ENCODE measurements at places on chromosomes 16 and 17.

DNA sequence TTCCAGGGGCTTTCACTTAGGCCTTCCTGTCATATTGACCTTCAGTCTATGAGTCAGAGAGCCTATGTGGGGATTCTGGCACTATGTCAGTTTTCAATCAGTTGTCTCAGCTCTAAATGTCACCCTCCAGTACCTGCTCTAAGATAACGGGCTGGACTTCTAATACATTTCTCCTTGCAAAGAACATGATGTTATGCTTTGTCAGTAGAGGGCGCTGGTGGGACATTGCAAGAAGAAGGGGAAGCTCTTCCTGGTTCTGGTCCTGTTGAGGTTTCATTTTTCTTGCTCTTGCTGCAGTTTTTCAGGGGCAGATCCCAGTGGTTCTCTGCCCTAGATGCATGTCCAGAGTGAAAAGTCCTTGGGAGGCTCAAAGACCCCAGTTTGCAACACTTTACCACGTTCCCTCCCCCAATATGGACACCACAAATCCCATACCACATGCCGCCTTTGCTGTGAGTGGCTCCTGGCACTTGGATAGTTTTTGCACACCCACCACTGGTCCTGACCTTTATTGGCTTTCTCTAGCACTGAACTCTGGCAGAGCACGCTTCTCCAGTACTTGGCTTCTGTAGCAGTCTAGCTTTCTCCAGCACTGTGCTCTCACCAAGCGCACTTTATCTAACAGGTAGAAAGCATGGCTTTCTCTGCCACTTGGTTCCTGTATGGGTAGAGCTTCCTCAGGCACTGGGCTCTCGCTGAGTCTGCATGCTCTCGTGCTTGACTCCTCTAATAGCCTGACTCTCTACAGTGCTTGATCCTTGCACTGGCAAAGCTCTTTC is 49.0 kb downstream of the BCL7C start:
- peak; percentile 77 for DNase-seq

- no peak for DNase-seq
These were observed 8.6 kb downstream of the COG1 start for GRCh38 chr17:73201215-73202069.

- no peak for DNase-seq
These were observed 32.4 kb downstream of the SF3B3 start for GRCh38 chr16:70556063-70556462.

DNA sequence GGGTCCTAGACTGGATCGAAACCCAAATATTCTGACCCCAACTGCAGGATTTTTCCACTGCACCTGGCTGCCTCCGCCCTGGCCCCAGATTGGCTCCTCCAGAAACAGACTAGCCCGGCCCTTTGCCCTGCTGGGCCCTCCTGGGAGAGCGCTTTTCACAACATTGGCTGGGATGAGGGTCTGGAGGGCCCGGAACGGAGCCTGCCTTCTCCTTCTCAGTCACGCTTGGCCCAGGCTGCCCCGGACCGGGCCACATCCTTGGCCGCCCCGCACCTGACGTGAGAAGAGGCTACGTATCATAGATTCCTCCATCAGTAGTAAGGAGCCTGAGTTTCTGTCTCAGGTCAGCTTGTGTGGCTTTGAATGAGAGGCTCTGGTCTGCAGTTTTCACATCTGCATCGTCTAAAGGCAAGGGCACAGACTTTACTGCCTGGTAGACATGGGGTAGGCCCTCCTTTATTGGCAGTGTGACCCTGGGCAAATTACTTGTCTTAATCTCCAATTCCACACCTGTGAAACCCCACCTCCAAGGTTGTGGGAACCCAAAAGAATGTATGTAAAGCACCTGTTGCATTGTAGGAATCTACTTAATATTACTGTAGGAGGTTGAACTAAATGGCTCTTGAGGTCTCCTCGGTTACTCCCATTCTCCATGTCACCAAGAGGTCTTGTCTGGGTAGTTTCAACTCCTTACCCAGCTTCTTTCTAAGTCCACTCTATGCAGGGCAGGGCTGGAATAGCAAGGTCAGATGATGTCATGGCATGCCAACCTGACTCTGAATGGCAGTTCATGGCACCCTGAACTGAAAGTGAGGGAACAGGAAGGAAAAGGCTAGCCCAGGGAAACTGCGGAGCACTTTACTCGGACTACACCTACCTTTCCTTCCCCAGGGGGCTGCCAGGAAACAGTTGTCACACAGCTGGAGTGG is 661 bp downstream of the LRRC3C start:
- DNase-seq: no peak

- no peak for DNase-seq
These were observed 548 bp downstream of the TBX2 start for GRCh38 chr17:61400066-61400716.

- DNase-seq: no peak
These were observed 7.2 kb downstream of the PLEKHH3 start for GRCh38 chr17:42669705-42669976.

DNA sequence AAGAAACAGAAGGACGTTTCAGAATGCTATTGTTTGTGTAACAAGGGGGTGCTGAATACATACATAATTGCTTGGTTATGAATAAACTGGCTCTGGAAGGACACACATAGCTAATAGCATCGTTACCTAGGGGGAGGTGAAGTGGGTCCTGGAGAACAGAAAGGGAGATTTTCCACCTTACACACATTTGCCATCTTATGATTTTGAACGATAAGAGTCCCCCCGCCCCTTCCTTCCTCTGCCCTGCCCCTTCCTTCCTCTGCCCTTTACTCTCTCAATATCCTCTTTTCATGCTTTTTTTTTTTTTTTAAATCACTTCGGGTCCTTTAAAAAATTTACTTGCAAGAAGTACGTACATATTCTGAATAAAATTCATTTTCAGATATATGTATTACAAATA is 902 bp upstream of the DHRS7B start:
- DNase-seq: no peak

- no peak for DNase-seq
These were observed 99.8 kb downstream of the CPPED1 start for GRCh38 chr16:12703935-12704334.

GRCh38 chr17:11935734-11936406 is 61.4 kb downstream of the ZNF18 start:
- peak; percentile 60 for DNase-seq

DNA sequence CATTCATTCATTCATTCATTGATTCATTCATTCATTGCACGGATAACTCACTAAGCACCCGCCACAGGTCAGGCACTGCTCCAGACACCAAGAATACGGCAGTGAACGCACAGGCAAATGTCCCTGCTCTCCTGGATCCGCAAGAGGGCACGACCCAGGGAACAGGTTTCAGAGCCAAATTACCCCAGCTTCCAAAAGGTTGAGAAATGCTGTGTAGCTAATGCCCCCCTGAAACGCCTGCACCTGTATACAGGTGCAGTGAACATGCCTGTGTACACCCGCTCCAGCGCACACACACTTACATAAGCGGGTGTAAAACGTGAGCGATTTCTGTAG is 9.6 kb upstream of the UBE2I start:
- no peak for DNase-seq

DNA sequence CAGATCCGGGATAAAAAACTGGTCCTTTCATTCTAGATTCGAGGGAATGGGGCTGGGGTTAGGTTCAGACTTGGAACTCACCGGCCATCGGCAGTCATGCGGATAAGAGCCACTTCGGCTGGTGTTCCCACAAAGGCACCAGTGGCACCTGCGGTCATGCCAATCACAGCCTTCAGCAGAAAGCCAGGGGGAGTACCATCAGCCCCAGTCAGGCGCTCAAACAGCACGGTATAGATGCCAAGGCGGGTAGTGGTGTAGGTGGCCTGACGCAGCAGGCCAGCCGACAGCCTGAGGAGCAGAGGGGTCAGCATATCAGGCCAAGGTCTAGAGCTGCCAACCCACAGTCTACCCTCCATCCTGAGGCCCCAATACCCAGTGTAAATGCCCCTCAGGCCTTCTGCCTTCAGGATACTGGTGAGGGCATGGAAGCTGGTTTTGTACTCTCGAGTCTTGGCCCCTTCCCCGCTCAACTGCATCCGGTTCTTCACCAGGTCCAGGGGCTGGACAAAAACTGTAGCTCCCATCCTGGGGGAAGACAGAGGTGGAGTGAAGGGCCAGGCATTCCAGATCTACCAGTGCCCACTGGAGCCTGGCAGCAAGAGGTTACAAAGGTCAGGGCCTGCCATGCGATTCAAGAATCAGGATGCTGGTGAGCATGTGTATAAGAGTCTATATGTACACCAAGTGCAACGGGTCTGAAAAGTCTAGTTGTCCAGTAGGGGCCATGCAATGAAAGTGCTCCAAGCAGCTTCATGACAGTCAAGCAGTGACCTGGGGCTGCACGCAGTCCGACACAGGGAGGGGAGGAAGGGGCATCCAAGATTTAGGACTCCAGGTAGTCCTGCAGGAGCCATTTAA is 929 bp downstream of the SLC25A11 start:
- DNase-seq: no peak

DNA sequence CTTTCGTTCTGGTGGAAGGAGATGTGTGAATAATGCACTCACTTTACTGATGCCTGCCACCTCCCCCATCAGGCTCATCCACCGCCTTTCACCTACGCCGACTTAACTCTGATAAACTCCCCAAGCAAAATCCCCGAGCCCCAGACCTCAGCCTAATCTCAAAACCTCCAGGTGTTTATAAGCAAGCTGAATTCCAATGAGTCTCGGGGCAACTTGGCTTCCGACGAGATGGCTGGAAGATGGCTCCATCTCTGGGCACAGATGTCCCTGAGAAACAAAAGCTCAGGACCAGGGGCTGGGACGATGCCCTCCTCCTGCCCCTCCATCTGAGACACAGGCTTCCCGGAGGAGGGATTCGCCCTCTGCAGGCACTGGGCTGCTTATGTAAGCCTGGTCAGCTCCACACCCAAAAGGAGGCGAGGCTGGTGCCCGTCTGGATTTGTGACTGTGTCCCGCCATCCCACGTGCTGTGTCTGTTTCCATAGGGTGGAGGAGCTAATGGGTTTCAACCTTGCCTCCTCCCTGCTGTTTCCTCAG is 386.4 kb upstream of the TNRC6C start:
- DNase-seq: no peak

- DNase-seq: no peak
These were observed 5.9 kb downstream of the RSAD1 start for GRCh38 chr17:50484386-50485155.

GRCh38 chr16:28090646-28091377 is 27.3 kb upstream of the GSG1L start:
- DNase-seq: peak; percentile 25

DNA sequence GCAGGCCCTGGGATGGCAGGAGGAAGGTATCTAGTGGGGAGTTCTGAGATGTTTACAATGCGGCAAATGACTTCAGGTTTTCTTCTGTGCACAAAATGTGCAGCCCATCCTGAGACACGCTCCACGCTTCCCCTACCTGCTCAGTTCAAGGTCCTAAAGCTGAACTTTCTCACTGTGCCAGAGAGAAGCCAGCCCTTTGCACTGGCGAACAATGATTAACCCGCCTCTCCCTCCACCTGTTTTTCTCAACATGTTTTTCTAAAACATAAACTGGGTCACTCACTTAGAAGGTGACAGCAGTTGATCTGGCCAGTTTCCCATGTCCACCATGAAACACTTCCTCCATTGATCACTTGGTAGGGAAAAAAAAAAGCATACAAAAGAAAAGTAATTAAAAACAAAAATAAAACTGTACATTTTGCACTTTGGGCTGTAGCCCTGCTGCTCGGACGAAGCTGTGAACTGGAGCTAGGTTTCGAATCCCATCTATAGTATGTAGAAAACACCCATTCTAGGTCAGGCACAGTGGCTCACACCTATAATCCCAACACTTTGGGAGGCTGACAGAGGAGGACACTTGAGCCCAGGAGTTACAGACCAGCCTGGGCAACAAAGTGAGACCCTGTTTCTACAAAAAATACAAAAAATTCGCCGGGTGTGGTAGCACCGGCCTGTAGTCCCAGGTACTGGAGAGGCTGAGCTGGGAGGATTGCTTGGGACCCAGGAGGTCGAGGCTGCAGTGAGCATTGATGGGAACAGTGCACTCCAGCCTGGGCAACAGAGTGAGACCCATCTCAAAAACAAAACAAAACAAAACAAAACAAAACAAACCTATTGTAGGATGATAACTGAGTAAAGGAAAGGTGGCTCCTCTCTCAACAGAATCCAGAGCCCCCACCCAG is 6.1 kb upstream of the G6PC1 start:
- no peak for DNase-seq

DNA sequence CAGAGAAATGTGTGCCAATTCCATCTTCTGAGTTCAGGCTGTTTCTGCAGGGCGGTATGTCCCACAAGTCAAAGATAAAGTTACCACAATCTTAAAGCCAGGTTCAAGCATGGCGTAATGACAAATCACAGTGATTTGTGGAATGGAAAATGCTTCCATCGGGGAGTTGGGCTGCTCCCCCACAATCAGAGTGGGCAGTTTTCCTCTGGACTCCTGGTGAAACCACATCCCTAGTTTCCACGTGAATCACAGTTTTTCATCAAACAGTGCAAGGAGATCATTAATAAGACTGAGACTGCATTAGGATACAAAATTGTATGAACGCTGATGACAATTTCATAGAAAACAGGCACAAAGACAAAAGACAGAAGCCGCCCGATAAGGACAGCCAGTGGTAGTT is 3.6 kb downstream of the LITAF start:
- no peak for DNase-seq

DNA sequence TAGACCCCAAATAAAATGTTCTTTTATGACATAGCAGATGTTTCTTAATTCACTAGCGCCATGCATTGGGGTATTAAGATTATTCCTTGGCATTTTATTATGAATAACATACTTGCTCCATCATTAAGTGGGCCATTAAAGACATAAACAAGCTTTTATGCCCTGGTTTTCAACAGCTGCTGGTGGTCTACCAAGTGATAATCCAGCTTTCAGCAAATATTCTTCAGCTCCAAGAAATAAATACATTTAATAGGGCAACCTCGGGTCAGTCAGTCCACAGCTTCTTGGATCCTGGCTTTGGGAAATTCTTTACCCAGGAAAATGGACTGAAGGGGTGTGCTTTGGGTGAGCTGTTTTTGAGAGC is 217.3 kb upstream of the IRX3 start:
- DNase-seq: no peak

- no peak for DNase-seq
These were observed 1.6 kb downstream of the PGAP6 start for GRCh38 chr16:379961-380761.

GRCh38 chr16:8320131-8320530 is 270.2 kb downstream of the TMEM114 start:
- no peak for DNase-seq

GRCh38 chr16:50425648-50426047 is 56.9 kb upstream of the BRD7 start:
- DNase-seq: no peak

- DNase-seq: no peak
These were observed 183.8 kb upstream of the AXIN2 start for GRCh38 chr17:65745241-65745640.

- no peak for DNase-seq
These were observed 36.8 kb downstream of the WDR45B start for GRCh38 chr17:82611140-82612058.

- no peak for DNase-seq
These were observed 99.4 kb upstream of the MYOCD start for GRCh38 chr17:12566291-12566690.

DNA sequence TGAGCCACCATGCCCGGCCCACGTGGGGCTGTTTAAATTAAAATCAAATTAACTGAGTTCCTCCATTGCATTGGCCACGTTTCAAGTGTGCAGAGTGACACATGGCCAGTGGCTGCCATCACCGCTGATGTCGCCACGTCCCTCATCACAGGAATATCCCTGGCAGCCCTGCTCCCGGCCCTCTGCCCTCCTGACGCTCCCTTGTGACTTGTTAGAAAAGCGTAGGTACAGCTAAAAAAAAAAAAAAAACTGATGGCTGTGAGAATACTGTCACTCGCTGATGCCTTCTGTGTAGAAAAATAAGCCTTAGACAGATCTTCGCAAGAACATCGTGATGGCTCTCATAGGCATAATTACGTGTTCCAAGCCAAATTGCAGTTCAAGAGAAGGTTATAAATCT is 21.7 kb downstream of the CARHSP1 start:
- no peak for DNase-seq
